ENCODE measurements at places on chromosomes 11 and 22.

- peak; percentile 46 for DNase-seq
These were observed 120.5 kb upstream of the RASSF10 start for GRCh38 chr11:12888525-12889158.

DNA sequence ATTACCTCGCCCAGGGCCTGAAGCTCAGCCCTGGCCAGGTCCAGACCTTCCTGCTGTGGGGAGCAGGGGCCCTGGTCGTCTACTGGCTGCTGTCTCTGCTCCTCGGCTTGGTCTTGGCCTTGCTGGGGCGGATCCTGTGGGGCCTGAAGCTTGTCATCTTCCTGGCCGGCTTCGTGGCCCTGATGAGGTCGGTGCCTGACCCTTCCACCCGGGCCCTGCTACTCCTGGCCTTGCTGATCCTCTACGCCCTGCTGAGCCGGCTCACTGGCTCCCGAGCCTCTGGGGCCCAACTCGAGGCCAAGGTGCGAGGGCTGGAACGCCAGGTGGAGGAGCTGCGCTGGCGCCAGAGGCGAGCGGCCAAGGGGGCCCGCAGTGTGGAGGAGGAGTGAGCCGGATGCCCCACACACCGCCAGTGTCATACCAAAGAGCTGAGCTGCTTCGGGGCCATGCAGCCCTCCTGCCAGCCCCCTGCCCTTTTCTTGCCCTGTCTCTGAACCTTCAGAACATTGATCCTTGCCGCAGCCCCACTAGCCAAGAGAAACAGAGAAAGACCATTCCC, 2.4 kb upstream of the TMEM132A start:
- DNase-seq = no peak

GRCh38 chr22:38491707-38492348, 14.3 kb downstream of the DDX17 start:
- no peak for DNase-seq

- DNase-seq = no peak
These were observed 198.6 kb downstream of the TMEM135 start for GRCh38 chr11:87236368-87236767.

- no peak for DNase-seq
These were observed 224.3 kb upstream of the PITPNB start for GRCh38 chr22:28143241-28143865.

- no peak for DNase-seq
These were observed 60.1 kb downstream of the CTSC start for GRCh38 chr11:88277349-88277915.

- no peak for DNase-seq
These were observed 78.3 kb downstream of the MICAL3 start for GRCh38 chr22:17945888-17946648.

DNA sequence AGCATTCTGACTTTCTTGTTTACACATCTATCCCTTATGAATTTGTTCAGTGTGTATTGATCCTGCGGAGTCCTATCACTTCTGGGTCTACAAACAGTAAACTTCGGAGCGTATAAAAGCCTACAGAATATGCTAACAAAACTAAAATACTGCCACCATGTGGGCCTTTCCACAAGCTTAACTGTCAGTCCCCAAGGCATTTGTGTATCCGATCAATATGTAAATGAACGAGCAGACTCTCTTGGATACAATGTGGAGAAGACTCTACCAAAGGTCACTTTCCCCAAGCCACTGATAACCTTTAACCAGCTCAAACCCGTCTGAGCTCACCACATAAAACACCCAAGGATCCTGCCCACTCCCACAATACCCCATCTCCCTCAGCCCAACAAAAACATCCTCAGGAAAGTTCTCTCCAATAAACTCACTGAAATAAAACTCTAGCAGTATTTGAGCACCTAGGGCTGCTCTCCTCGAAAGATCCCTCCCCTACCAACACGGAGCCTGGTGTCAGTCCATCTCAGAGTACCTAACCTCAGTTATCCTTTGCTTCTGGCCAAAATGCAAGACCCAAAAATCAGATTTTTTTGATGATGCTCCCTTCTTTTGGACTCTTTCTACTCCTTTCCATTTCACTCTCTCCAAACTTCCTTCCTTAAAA, 17.8 kb downstream of the ADA2 start:
- no peak for DNase-seq

GRCh38 chr11:57499983-57500461, 15.5 kb downstream of the SLC43A1 start:
- DNase-seq = no peak

- DNase-seq = no peak
These were observed 18.1 kb upstream of the SCGB1A1 start for GRCh38 chr11:62400760-62401159.

DNA sequence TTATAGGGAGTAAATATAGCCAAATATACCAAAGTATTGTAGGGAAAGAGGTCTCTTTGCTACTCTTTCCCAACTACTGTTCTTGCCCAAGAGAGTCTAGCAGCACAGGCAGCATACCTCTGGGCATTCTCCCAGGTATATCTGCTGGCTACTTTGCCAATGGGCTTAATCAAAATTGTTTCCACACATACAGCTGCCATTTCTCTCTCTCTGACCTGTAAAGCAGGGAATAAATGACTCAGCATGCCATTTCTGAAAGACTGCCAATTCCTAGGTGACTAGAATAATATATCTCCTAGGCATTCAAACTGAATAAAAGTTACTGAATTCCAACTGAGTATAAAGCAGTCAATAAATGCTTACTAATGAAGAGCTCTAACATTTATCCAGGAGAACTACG, 44.6 kb downstream of the RDX start:
- no peak for DNase-seq

DNA sequence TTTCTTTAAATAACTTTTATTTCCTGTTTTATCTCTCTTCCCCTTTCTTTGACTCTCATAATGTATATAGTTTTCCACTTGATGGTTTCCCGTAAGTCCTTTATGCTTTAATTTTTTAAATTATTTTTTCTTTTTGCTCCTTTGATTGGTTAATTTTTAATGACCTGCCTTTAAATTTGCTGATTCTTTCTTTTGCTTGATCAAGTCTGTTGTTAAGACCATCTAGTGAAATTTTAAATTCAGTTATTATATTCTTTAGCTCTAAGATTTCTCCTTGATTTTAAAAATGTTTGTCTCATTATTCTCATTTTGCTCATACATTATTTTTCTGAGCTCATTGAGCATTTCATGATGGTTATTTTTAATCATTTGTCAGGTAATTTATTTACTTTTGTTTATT, 718.6 kb downstream of the METTL15 start:
- DNase-seq = no peak

DNA sequence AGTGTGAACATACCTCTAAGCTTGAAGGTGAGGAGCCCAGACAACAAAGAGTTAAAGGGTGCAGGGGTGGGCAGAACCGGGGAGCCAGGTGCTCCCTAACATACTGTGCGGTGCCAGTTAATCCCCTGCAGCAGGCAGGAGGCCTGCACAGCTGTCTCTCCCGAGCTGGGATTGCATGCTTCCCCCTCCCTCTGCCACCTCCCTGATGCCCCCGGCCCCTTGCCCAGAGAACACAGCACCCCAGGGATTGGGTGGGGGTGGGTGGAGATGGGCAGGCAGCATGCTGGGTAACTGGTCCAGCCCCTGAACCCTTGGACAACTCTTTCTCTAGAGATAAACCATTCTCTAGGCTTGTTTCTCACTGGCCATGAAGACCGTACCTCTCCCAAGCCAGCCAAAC, 67.7 kb upstream of the MYOD1 start:
- no peak for DNase-seq

GRCh38 chr11:125372088-125372487, 124.0 kb downstream of the FEZ1 start:
- no peak for DNase-seq

- DNase-seq = no peak
These were observed 581 bp upstream of the EIF3L start for GRCh38 chr22:37848587-37849088.

DNA sequence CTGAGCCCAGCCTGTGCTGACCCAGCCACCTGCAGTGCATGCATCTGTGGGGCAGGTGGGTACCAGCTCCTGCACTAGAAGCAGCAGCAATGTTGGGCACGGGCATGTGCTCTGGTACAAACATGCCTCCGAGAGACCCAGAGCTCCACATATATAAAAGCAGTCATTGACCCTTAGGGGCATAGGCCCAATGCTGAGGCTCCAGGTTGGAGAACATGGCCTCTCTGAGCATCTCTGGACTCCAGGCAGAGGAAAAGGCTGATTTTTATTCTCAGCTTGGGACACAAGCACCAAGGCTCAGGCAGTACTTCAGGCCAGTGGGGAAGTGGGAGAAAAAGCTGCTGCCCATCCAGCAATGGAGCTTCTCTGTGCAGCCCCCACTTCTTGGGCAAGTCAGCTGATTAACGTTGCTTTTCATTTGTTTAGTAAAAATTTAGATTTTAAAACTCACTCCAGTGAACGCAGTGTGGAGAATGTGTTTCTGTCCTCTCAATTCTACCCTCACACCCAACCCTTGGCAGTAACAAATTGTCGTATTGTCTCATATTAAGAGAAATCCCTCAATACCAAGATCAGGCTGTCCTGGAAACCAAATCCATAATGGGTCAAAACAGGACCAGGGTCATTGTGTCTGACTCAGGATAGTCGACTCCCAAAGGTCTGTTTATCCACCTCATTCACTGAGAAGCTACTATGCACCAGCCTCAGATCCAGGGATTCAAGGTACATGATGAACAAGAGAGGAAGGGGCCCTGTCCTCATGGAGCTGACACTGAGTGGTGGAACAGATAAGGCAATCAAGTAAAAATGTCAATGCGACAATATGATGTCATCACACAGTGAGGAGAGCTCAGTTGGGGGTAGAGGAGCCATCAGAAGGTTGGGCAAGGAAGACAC, 50.6 kb upstream of the TOP3B start:
- no peak for DNase-seq

GRCh38 chr11:112734207-112734606, 227.0 kb upstream of the NCAM1 start:
- DNase-seq = no peak

- DNase-seq = peak; percentile 34
These were observed 2.9 kb upstream of the ADAMTS8 start for GRCh38 chr11:130431331-130431773.

DNA sequence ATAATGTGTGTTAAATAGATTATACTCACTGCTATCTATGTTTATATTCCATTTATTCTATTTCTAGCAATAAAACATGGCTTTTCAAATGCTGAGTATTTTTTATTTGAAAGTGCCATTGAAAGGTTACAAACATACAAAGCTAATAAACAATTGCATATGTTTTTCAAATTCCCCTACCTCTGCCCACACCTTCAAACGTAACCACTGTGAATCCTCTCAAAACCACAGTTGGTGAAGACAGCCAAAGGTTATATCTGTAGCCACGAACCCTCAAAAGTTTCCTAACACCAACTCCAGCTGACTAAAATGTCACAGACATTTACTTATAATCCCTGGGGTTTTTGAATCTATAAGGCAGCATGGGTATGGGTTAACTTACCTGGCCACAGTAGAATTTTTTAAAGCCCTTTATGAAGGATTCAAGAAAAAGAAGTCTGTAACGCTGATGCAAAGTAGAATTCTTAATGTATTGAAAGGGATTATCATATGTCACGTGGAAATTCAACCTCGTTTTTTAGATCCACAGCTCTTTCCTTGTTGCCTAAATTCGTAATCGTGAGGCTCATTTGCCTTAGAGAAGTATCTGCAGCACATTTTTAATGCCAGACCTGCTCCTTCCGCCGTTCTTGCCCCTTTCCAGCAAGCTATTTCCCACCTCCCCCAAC, 122.5 kb upstream of the ZC3H12C start:
- DNase-seq = no peak

GRCh38 chr22:20853236-20853660, 5.4 kb downstream of the PI4KA start:
- DNase-seq = no peak

- DNase-seq = no peak
These were observed 37.8 kb downstream of the FDX1 start for GRCh38 chr11:110467556-110467955.

- DNase-seq = no peak
These were observed 15.4 kb upstream of the XBP1 start for GRCh38 chr22:28815729-28816128.

DNA sequence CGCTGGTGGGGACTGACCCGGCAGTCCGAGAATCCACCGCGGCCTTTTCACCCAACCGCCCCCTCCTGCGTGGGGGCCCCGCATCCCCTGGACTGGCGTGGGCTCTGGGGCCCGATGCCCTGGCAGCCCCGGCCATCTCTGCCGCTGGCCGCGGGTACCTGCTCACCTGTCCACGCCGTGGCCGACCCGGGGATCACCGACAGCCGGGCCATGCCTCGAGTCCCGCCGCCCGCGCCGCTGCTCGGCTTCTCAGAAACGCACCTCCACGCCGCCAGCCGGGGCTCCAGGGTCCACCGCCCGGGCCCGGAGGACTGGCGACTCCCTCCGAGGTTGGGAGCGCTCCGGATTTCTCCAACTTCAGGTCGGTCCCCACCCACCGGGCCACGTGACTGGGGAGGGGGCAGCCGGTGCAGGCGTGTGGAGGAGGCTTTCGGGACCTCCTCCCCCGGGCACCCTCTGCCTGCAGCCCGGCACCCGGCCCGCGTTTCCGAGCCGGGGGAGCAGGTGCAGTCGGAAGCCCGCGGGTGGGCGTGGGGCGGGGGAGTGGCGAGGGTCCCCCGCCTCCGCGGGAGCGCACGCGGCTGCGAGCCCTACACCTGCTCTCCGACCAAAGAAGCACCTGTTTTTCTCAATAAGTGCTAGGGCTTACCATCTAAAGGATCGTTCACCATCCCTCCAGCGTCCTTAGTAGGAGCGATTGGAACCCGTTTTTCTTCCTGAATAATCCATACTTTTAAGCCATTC, 554 bp upstream of the NRIP3 start:
- DNase-seq = peak; percentile 14

GRCh38 chr22:36301851-36302250, 48.9 kb downstream of the APOL1 start:
- DNase-seq = no peak
